Liver (tissue), 10 donors: ENCODE measurements at places on chromosomes 16 and 17. TPM values are rescaled to one million over a fixed set of nuclear protein-coding genes. Genes with fewer than 3 reads are reported as not detected.

- no peaks in the 10 kb centered on the region for H3K27me3 ChIP-seq
- H3K4me1 ChIP-seq = peaks cover 34% of the 10 kb centered on the region
- DNase-seq = no peak
- peak overlapping the region; percentile 61 for H3K27ac ChIP-seq
Measured at GRCh38 chr17:57096472-57097202, 11.6 kb downstream of the AKAP1 start.

CMTM2 gene
- total RNA-seq = 1.1 TPM

DNA sequence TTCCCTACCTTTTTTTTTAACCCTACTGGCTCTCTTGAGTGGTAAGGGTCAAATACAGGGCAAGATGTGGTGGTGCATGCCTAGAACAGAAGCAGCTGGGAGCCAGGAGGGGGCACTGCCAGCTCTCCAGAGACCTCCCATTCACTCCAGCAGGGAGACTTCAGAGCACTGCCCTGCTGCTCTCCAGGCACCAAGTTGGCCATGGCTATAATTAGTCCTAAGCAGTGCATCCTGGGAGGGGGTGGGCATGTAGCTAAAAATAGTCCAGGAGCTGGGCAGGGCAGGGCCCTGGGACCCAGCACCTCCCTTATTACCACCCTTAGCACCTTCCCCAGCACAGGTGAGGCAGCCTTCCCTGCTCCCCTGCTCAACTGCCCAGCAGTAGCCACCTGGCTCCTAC, 3.5 kb downstream of the CORO6 start:
- peaks cover 2% of the 10 kb centered on the region for H3K27me3 ChIP-seq
- no peak overlapping the region for H3K27ac ChIP-seq
- no peaks in the 10 kb centered on the region for H3K36me3 ChIP-seq

DNA sequence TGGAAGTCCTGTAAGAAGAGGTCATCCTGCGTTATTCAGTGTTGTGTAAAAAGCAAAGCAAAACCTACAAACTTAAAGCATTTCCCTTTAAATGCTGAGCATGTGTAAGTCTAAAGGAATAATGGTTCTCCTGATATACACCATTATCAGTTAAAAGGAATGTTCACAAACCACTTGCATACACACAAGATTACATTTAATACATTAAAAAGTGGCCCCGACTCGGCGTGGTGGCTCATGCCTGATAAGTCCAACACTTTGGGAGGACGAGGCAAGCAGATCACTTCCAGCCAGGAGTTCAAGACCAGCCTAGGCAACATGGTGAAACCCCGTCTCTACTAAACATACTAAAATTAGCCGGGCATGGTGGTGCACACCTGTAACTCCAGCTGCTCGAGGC, 30.5 kb downstream of the CPPED1 start:
- peaks cover 9% of the 10 kb centered on the region for H3K4me1 ChIP-seq
- H3K36me3 ChIP-seq = peaks cover 7% of the 10 kb centered on the region
- H3K27me3 ChIP-seq = no peaks in the 10 kb centered on the region

PRCD gene
- 0.75 TPM for total RNA-seq

DNA sequence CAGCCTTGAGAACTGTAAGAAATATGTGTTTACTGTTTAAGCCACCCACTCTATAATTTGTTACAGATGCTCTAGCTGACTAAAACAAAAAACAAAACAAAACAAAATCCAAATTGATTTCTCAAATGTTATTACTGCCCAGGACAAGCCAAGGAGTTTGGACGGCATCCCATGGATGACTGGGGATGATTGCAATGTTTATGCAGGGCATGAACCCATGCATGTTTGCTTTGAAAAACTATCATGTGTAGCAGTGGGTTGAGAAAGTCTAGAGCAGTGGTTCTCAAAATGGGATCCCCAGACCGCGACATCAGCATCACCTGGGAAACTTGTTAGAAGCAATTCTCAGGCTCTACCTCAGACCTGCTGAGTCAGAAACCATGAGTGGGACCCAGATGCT, 223.2 kb upstream of the PSMD7 start:
- no peaks in the 10 kb centered on the region for H3K27me3 ChIP-seq
- no peaks in the 10 kb centered on the region for H3K36me3 ChIP-seq
- no peak overlapping the region for H3K27ac ChIP-seq
- H3K4me3 ChIP-seq = no peak overlapping the region
- no peak for DNase-seq

ASPHD1 gene
- not detected for total RNA-seq

GRCh38 chr17:82964851-82965341, 114.5 kb upstream of the METRNL start:
- peak; percentile 22 for DNase-seq
- no peaks in the 10 kb centered on the region for H3K36me3 ChIP-seq
- H3K4me1 ChIP-seq = no peaks in the 10 kb centered on the region
- H3K27ac ChIP-seq = no peak overlapping the region
- H3K27me3 ChIP-seq = no peaks in the 10 kb centered on the region

GRCh38 chr17:9549215-9549614, 26.4 kb downstream of the STX8 start:
- no peaks in the 10 kb centered on the region for H3K4me1 ChIP-seq
- no peak overlapping the region for H3K4me3 ChIP-seq
- H3K27ac ChIP-seq = no peak overlapping the region
- no peak for DNase-seq

NGFR gene
- total RNA-seq = 11.0 TPM

KRT20 gene
- not detected for total RNA-seq

DNA sequence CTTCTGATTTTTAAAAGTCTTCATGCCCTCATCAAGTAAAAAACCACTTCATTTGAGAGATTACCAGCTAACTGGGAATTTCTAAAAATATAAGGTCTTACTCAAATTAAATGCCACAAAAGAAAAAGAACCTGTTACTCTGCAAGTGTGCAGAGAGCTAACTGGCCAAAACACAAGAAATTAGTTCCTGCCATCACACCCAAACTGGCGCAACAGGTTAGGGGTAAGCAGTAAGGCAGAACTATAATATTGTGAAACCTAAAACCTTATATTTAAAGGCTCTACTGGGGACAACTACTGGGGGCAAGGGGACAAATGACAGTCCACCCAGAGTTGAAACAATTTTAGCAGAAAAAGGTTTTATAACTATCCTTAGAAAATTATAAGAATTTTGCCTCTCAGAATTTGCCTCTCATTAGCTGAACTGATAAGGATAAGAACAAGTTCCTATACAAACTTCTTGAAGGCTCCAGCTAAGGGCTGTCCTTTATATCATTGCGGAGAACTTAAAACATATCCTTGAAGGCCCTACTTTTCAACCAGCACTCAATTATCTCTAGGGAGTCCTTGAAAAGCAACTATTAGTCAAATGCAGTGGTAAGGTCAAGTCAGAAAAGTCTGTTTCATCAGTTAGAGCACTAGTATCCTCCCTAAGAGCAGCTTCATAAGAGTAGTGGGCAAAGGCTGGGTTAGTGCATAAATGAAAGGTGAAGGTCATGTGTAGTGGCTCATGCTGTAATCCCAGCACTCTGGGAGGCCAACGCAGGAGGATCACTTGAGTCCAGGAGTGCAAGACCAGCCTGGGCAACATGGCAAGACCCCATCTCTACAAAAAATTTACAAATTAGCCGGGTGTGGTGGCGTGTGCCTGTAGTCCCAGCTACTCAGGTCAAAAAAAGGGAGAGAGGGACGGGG, 31.5 kb downstream of the SMURF2 start:
- no peaks in the 10 kb centered on the region for H3K27me3 ChIP-seq
- DNase-seq = no peak
- no peaks in the 10 kb centered on the region for H3K36me3 ChIP-seq
- peaks cover 5% of the 10 kb centered on the region for H3K4me1 ChIP-seq
- no peak overlapping the region for H3K27ac ChIP-seq
